ENCODE measurements at places on chromosomes 12 and 14.

GRCh38 chr14:77849711-77850110 lies 49.8 kb downstream of the ADCK1 start:
- no peak for DNase-seq

DNA sequence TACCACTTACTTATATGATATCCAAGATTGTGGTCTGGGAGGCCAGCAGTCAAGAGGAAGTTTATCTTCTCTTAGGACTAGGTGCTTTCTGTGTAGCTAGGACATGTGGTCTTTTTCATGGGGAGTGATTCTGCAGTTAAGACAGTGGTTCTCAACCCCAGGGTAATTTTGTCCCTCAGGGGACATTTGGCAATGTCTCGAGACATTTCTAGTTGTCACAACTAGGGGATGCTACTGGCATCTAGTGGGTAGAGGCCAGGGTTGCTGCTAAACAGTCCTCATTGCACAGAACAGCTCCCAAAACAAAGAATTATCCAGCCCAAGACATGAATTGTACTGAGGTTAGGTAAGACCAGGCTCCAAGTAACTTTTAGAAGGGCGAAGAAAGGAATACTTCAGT lies 20.0 kb downstream of the AMDHD1 start:
- no peak for DNase-seq

GRCh38 chr14:90330203-90331196 lies 1.2 kb downstream of the NRDE2 start:
- no peak for DNase-seq

GRCh38 chr12:64582114-64582513 lies 28.2 kb upstream of the RASSF3 start:
- no peak for DNase-seq

DNA sequence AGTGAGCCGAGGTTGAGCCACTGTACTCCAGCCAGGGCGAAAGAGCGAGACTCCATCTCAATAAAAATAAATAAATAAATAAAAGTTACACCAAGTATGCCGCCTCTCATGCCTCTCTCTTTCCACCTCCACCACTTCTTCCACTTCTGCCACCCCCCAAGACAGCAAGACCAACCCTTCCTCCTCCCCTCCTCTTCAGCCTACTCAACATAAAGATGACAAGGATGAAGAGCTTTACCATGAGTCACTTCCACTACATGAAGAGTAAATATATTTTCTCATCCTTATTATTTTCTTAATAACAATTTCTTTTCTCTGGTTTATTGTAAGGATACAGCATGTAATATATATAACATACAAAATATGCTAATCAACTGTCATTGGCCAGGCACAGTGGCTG lies 3.6 kb upstream of the TMED2 start:
- DNase-seq, result no peak

DNA sequence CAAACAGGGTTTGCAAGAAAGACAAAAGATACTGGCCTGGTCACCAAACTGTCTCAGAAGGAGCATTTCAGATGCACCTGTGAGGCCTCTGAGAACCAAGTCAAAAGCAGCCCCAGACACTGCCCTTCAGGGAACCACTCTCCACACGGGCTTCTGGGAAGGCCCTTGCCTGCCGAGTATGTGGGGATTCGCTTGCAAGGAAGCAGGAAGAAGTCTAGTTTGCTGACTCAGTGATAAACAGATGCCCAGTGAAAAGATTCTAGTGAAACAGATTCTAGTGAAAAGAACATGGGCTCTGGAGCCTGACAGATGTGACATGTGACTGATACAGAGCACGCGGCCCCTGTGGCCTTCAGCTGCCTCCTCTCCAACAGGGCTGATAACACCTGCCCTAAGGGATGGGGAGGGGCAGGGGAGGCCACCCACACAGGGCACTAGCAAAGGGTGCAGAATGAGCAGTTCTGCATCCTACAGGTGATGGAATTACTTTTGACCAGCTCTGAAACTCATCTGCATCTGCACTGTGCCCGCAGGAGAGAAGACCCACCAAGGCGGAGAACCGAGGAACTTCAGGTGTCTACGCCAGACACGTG lies 19.1 kb downstream of the AMN start:
- no peak for DNase-seq

- DNase-seq, result no peak
These were observed 11.1 kb downstream of the RASSF3 start for GRCh38 chr12:64621257-64621942.

- DNase-seq, result no peak
These were observed 678.2 kb downstream of the NRXN3 start for GRCh38 chr14:78848234-78848820.

DNA sequence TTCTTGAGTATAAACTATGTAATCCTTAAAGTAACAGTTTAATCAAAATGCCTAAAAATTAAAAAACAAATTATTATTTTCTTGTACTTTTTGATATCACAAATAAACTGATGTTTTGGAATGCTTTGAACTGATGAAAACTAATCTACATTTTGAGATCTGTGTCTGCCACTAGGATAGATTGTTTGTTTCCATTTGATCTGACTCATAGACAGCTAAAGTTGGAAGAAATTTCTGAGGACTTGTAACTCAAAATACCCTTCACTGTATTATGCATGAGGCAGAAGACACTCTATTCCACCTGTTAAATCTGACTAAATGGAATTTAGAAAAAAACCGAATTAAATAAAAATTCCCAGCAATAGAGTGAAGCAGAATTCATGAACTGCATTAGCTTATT lies 1400.0 kb upstream of the FLRT2 start:
- no peak for DNase-seq

- no peak for DNase-seq
These were observed 30.5 kb downstream of the CRACR2A start for GRCh38 chr12:3722368-3722767.

DNA sequence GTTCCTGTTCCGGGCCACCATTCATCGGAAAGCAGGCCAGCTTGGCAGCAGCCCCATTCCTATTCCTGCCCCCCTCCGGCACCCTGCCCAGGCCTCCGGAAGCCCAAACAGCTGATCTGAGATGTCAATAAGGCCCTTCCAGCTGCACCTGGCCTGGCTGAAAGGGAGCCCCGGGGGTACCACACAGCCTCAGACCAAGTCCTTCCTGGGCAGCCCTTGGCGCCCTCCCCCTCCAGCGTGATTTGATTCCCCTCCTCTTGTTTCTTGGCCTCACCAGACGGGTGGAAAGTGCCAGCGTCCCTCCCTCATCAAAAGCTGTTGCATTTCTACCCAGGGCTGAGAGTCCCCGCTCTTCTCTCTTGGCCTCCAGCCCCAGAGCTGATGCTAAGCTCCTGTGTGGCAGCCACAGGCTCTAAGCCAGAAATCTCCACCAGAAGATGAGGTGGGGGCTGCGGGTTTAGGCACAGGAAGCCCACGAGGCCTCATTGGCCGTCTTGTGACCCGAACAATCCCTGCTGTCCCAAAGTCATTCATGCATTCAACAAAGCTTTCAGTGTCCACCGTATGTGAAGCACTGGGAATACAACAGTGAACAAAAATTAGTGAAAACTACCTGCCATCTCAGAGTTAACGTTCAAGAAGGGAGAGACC lies 215.4 kb downstream of the SLC41A2 start:
- no peak for DNase-seq

DNA sequence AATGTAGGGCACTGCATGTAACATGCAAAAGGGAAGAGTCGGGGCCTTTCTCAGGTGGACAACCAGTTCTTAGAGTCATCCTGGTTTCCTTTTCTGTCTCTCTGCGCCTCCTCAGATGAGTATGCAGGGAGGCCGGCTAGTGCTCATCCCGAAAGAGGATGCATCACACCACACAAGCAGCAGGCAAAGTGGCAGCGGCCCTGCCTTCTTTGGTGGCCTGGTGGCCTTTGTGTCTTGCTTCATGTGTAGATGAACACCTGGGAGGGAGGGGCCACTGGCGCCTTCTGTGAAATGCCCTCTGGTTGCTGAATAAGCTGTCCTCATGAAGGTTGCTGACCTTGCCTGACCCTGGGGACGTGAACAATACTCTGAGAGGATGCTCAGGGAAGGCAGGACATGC lies 18.0 kb downstream of the SLC24A4 start:
- no peak for DNase-seq

- no peak for DNase-seq
These were observed 17.7 kb upstream of the TUNAR start for GRCh38 chr14:95858893-95859292.

- DNase-seq, result no peak
These were observed 11.8 kb downstream of the RPS6KL1 start for GRCh38 chr14:74911221-74911620.

DNA sequence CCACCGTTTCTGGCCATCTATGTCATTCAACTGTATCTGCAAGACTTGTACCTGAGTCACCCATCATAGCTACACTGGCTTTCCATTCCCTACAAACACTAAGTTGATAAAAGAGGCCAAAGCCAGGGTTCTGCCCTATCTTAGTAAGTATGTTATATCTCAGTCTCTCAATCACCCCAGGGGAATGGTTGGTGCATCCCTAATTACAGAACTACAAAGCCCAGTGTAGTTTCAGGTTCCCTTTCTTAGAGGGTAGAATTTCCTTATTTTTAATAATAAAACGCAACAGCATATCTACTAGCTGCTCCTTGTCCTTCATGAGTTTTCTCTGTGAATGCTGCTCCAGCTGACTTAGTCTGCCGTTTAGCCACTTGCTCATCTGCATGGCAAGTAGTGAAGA lies 57.6 kb downstream of the ST8SIA1 start:
- DNase-seq, result no peak

GRCh38 chr12:125412506-125412905 lies 347.3 kb downstream of the AACS start:
- no peak for DNase-seq

- no peak for DNase-seq
These were observed 4.4 kb downstream of the CFL2 start for GRCh38 chr14:34710006-34710405.

DNA sequence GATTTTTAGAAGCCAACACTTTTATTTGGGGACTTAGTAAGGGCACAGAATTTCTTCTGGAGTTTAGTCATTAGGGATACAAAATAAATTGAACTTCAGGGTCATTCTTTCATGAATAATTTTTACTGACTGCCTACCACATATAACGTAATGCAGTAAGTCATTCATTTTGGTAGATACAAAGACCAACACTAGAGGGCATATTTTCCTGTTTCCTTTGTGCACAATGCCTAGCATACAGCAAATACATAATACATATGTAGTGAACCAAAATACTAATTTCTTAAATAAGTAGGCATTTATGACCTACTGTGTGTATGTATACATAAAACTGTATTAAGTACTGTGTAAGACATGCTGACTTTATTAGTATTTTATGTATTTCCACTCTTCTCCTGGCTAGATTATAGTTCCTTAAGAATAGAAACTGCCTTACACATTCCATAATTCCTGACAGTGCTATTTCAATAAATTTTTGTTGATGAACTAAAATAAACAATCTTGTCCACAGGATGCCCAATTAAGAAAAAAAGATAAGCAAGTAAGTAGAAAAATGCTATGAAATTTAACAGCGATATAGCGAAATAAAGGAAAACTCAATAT lies 47.9 kb downstream of the PPP1R12A start:
- no peak for DNase-seq

- DNase-seq, result no peak
These were observed 160.5 kb downstream of the BTG1 start for GRCh38 chr12:91985002-91985787.

DNA sequence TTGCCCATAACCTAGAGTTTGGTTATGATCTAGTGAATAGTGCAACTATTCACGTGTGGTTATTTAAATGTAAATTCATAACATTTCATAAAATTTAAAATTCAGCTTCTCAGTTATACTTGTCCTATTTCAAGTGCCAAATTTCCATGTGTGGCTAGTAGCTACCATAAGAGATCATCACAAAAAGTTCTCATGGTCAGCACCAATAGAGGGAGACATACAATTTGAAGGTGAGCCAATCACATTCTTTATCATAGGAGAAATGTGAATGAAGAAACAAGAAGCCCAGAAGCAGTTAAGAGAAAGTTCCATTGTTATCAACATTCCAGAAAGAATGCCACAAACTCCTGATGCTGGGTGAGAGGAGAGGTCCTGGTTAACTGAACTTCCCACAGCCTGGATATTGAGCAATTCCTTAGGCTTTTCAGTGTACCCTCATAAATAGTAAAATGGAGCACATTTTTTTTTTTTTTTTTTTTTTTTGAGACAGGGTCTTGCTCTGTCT lies 892.9 kb upstream of the USP15 start:
- DNase-seq, result no peak

- DNase-seq, result no peak
These were observed 43.1 kb downstream of the LIMA1 start for GRCh38 chr12:50240096-50240791.

- no peak for DNase-seq
These were observed 1.9 kb downstream of the SRGAP1 start for GRCh38 chr12:63846238-63846967.

- DNase-seq, result no peak
These were observed 647 bp upstream of the SIX1 start for GRCh38 chr14:60649875-60650372.

GRCh38 chr12:65019696-65020234 lies 101.3 kb downstream of the WIF1 start:
- DNase-seq, result no peak

GRCh38 chr12:100234166-100234565 lies 32.7 kb downstream of the DEPDC4 start:
- no peak for DNase-seq

DNA sequence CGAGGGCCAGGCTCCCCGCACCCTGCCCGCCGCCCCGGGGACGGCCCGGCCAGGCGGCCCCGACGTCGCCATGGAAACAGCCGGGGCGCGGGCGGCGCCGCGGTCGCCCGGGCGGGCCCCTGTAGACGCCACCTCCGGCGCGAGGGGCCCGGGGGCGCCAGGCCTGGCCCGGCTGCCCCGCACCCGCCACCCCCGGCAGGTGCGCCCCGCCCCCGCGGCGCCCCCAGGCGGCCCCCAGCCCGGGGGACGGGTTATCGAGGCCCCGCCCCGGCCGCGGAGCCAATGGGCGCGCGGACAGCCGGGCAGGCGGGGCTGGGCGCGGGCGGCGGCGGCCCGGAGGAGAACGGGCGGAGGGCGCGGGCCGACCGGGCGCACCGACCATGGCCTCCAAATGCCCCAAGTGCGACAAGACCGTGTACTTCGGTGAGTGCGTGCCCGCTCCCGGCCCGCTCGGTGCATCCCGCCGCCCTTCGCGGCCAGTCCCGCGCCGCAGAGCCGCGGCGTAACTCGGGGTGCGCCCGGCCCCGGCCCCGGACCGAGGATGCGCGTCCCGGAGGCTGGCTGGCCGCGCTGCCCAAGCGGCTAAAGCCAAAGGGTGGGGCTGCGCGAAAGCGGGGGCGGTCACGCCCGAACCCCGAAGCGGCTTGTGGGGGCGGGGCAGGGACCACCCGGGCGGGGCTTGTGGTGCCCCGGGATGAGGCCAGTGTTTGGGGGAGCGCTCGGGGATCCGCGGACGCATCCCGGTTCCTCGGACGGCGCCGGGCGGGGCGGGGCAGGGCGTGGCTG lies at the start of gene CRIP2:
TSS of gene CRIP2 (plus strand) at position 339 of the 786 bp plus-strand sequence. CDS start at position 381, 42 bp downstream.
- DNase-seq, result no peak

DNA sequence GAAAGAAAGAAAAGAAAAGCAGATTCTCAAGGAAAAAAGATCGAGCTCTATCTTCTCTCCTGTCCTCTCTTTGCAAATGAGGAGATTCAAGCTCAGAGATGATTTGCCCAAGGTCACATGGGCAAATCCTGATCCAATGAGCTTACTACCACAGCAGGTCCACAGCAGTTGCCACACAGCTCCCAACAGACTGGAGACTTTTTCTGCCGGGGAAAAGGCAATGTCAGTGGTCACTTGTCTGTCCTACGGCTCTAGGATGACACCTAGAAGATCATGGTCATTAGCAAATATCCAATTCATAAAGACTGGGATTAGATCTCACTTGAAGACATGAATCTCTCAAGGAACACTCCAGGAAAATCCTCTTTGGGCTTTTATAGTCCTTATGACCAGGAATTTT lies 58.8 kb downstream of the TTC7B start:
- no peak for DNase-seq
